NCI-H1417 treated with DMSO at 0.1 percent for 48 hours (cell line): ENCODE measurements at places on chromosomes 7 and 10.

GRCh38 chr7:71131256-71132126 is 453 bp upstream of the GALNT17 start:
- DNase-seq: no peak

- DNase-seq: no peak
These were observed 159.2 kb downstream of the PAXIP1 start for GRCh38 chr7:154843670-154844237.

DNA sequence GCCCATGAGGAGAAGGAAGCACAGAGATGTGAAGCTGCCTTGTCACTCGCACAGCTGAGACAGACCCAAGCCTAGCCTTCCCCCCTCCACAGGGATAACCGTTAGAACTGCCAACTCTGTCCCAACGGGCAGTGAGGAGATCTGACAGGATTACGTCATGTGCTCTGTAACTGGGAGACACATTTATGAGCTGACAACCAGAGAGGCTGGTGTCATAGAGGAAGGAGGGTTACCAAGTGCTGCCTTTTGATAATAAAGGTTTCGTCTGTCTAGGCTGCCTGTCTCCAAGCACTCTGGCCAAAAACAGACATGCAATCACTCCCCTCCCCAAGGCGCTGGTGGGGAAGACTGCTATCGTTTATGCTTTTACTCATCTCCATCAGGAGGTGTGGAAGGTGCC is 165.9 kb downstream of the PLXNA4 start:
- no peak for DNase-seq

DNA sequence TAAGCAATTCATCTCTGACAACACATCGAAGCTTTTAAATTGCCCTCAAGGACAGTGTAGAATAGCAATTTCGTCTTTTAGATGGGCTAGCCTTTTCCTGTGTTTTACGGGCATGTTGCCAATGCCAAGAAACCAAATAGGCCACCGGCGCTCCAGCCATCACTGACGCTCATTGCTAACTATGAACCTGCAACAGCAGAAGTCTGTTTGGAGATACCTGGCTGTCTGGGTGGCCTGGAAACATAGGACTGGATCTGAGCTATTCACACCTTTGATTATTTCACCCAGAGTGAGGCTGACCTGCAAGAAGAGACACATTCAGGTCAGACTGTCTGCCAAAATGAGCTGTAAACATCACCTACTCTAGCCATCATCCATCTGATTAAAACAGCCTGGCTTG is 12.0 kb downstream of the KPNA7 start:
- DNase-seq: no peak

- no peak for DNase-seq
These were observed 62.4 kb upstream of the WNT16 start for GRCh38 chr7:121266307-121266894.

GRCh38 chr7:159060440-159060839 is 84.2 kb downstream of the VIPR2 start:
- DNase-seq: no peak

DNA sequence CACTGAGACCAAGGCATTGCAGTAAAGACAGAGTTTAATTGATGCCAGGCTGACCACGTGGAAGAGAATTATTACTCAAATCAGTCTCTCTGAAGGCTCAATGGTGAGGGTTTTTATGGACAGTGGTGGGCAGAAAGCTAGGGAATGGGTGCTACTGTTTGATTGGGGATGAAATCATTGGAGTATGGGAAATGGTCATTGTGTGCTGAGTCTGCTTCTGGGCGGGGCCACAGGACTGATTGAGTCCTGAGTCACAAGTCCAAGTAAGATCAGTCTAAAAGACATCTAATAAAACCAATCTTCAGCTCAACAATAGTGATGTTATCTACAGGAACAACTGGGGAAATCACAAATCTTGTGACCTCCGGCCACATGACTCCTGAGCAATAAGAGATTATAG is 868.4 kb downstream of the SORCS3 start:
- no peak for DNase-seq
